ENCODE measurements at places on chromosomes 6 and 20. TPM values are rescaled to one million over a fixed set of nuclear protein-coding genes. Genes with fewer than 3 reads are reported as not detected.

RBBP9 gene
- total RNA-seq: 10.2 TPM

GRCh38 chr6:84769306-84769705 lies 4.9 kb upstream of the TBX18 start:
- no peak overlapping the region for H3K27ac ChIP-seq
- H3K4me1 ChIP-seq: peaks cover 11% of the 10 kb centered on the region
- DNase-seq: no peak
- no peak overlapping the region for H3K4me3 ChIP-seq
- peaks cover 59% of the 10 kb centered on the region for H3K27me3 ChIP-seq

- H3K27me3 ChIP-seq: no peaks in the 10 kb centered on the region
- no peaks in the 10 kb centered on the region for H3K36me3 ChIP-seq
- no peak overlapping the region for H3K4me3 ChIP-seq
- no peak for DNase-seq
- H3K27ac ChIP-seq: no peak overlapping the region
These were observed 29.9 kb downstream of the CDH26 start for GRCh38 chr20:59988141-59988540.

DNA sequence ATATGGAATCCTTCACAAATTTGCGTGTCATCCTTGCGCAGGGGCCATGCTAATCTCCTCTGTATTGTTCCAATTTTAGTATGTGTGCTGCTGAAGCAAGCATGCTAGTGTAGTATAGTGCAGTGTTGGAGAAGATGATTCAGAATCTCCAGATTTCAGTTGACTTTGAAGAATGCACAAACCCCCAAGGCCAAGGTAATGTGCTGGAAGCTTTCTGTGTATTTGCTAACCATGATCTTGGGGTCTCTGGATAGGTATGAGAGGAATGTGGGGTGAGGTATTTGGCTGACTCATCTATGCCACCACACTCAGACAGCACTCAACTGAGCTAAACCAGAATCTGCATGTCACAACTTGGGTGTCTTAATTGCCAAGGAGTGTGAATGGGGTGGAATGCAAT lies 42.6 kb upstream of the DEK start:
- H3K4me1 ChIP-seq: no peaks in the 10 kb centered on the region
- H3K27ac ChIP-seq: no peak overlapping the region
- H3K36me3 ChIP-seq: no peaks in the 10 kb centered on the region

DNA sequence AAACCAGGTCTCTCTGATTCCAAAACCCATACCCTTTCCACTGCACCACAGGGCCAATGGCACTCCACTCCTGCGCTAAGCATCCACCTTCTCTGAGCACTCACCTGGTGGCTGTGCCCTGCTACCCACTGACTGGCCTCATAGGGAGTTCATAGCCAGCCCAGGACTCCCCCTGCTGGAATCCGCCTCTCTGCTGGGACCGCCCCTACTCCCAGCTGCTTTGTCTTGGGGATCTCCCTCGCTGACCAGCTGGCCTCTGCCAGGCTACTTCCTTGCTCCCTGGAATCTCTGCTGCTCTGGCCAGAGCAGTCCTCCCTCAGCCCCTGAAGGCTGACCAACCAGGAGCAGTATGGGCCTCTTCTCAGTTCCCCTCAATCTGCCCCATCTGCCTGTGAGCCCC lies 129.7 kb downstream of the FAXC start:
- no peak for DNase-seq
- H3K4me3 ChIP-seq: no peak overlapping the region
- H3K27me3 ChIP-seq: no peaks in the 10 kb centered on the region
- no peaks in the 10 kb centered on the region for H3K36me3 ChIP-seq
- H3K27ac ChIP-seq: no peak overlapping the region
